ENCODE measurements at places on chromosomes 1 and 21.

- DNase-seq: no peak
Measured at GRCh38 chr1:113804421-113805255, 7.6 kb downstream of the RSBN1 start.

DNA sequence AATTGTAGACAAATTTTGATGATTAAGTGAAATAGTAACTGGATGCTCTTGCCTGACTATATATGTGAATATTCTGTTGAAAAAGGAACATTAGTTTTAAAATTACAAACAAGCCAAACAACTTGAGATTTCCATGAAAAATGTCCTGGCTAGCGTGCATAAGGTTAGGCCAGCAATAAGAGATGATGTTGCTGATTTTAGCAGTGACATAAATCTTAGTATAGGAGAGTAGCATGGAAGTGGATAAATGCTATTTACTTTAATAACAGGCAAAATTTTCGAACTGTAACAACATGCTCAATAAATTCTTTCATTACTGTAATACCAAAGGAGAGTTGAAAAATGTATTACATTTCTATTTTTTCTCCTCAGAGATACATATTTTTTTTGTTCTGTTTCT, 266.6 kb downstream of the LRRC7 start:
- DNase-seq: no peak

DNA sequence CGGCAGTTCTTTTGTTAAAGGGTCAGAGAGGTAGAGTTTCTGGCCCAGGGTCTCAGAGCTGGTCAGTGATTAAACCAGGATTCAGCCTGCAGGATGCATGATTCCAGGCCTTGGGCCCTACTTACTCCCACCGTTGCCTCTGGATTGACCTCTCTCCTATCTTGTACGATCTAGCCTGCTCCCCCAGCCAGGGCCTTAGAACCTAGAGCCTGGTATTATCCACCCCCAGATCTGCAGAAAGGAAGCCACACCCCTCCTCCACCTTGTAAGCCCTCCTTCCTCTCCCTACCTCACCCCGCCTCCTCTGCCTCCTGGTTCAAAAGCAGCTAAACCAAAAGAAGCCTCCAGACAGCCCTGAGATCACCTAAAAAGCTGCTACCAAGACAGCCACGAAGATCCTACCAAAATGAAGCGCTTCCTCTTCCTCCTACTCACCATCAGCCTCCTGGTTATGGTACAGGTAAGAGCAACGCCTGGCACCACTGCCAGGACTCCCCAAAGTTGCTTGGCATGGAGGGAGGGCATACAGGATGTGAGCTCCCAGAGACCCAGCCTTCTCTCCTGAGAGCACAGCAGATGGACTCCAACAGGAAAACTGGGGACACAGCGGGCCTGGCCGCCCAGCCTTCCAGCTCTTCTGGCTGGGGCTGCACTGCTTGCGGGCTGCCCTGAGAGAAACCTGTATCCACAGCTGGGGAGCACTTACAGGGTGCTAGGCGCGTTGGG, at the start of gene CD52:
TSS of gene CD52 (plus strand) at position 347 of the 726 bp plus-strand sequence. CDS start at position 407, 60 bp downstream.
- peak; percentile 80 for DNase-seq

DNA sequence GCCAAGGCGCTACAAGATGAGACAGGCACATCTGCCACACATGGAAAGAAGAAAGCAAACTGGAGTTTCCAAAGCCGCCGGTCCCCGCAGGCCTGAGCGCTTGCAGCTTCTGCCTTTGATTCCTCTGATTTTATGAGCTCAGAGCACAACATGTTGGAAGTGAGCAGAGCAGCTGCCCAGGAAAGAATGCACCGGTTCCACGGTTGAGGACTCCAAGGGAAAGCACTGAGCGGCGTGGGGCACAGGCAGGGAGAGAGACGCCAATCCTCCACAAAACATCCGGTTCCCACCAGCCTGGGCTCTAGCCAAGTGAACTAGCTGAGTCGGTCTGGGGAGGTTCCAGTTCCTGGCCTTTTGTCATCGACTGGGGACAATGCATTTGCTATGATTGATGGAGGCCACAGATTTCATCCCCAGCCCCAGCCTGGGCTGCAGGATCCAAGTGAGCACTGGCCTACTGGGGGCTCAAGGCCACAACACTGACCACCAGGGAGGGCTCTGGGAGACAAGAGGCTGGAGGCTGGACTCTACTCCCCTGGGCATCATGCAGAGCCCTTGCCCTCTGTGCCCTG, 253.1 kb upstream of the IRF2BP2 start:
- no peak for DNase-seq

GRCh38 chr1:151944857-151945575, 35.7 kb upstream of the THEM4 start:
- DNase-seq: no peak

DNA sequence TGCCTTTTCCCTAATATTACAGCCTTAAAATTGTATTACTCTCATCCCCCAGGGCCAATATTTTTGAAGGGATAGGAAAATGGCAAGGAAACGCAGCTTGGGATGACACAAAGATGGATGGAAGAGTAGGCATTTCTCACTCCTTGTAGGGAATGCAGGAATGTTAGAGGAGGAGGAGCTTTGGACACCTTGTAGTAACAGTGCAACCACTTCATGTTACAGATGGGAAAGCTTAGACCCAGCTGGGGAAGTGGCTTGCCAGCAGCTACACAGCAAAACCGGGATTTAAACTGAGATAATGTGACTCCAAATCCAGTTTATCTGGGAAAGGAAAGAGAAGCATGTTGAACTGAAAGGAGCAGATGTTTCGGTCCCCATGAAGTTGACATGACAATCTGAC, 473.7 kb upstream of the DAB1 start:
- DNase-seq: no peak

DNA sequence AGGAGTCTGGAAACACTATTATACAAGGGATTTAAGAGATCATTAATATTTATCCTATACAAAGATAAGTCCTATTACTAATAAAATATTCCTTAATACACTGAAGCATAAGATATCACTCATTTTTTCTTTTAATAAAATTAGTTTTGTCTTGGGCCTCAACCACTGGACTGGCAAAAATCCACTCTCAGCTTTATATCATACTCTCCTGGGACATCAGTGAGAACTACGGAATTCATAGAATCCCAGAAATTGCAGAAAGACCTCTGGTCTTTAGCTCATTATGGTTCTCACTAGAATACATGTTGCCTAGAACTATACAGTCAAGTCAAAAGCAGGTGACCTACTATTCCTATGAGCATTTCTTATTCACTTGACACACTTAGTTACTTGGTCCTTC, 285.0 kb downstream of the LRRC40 start:
- no peak for DNase-seq
